ENCODE measurements at places on chromosomes 6 and 20. TPM values are rescaled to one million over a fixed set of nuclear protein-coding genes. Genes with fewer than 3 reads are reported as not detected.

DNA sequence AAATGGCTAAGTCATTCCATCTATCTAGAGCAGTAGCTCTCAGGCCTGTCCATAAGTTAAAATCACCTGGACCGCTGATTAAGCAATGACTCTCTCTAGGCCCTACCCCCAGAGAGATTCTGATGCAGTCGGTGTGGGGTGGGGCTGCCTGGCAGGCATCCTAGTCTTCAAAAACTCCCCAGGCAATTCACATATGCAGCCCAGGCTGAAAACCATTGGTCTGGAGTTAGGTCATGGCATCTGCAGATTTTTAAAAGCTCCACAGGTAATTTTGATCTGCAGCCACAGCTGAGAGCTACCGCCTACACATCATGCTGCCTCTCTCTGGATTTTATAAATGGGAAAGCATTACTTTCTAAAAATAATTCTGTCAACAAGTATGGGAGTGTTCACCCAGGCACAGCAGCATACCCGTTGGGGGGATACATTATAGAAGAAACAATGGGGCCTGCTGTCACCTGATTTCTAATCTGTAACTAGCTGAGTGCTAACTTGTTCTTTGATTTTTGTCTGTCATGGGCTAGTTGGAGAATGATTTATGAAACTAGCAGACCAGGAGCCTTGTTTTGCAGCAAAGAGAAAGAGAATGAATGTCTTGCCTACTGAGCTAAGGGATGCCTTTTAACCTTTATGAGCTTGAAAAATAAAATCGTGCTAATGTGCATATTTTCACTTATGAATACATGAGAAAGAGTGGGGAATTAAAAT lies 44.1 kb upstream of the ATXN1 start:
- DNase-seq, result no peak

The ULBP1 gene
- total RNA-seq, result not detected

The MACROD2 gene
- 8.0 TPM for total RNA-seq

DNA sequence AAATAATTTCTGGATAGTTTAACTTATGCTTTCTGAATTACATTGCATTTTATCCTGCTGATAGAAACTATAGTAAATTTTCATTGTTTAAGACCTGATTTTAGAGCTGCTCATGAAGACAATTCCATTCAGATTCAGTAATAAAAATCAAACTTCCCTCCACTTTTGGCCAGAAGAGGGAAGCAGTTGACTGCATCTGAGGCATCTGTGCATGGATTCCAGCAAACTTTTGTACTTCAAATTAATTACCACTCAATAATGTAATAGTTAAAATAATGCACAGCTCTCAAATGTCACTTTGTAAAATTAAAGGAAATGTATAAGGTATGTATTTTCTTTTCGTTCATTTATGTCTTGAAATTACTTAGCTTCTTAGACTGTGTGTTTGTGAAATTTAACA lies 64.2 kb upstream of the SLC35B3 start:
- no peak for DNase-seq

DNA sequence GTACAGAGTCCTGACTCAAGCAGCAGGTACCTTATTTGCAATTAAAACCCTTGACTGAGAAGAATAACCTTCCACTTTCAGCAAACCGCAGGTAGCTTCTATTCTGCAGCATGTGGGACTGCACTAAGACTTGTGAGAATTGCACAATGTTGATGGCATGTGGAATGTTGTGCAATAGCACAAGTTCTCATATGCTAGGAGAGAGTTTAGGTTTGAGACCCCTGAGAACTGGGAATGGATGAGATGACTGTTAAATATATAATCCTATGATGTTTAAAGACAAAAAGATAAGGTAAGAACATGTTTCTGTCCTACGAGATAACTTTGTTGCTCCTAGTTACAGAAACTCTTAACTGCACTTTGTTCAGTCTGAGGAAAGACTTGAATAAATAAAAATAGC lies 194.6 kb downstream of the OTOR start:
- DNase-seq, result no peak

GRCh38 chr6:16679050-16679449 lies 82.2 kb downstream of the ATXN1 start:
- no peak for DNase-seq

GRCh38 chr6:122548820-122549219 lies 61.4 kb upstream of the PKIB start:
- DNase-seq, result no peak

The ID1 gene
- total RNA-seq, result 514 TPM

The HTR1B gene
- not detected for total RNA-seq

- no peak for DNase-seq
Measured at GRCh38 chr20:51484831-51485230, 57.7 kb downstream of the NFATC2 start.

- DNase-seq, result no peak
Measured at GRCh38 chr6:25606151-25606550, 45.9 kb upstream of the SCGN start.

DNA sequence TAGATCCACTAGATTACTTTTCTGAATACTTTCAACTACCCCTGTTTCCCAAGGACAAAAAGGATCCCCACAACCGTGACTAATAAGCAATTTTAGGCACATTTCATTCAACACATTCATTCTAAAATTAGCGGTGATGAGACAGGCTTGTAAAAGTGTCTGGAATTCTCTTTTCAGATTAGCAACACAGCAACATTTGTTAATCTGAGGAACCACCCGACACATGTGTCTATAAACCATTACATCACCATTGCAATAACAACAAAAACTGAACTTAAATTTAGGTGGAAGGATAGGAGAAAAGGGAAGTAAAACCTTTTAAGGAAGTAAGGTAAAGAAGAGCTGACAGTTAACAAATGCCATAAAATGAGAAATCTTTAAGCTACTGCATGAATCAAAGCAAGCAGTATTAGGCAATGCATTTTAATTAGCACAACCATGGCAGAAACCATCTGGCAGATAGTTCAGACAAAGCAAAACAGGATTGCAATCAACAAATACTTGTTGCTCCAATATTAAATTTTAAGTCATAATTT lies 49.1 kb downstream of the MAP3K7 start:
- DNase-seq, result no peak

The OR14J1 gene
- not detected for total RNA-seq
